ENCODE measurements at places on chromosomes 1 and 21.

- no peak for DNase-seq
These were observed 56.7 kb upstream of the COL6A2 start for GRCh38 chr21:46041183-46041582.

- no peak for DNase-seq
These were observed 29.4 kb downstream of the VPS26C start for GRCh38 chr21:37237764-37238163.

DNA sequence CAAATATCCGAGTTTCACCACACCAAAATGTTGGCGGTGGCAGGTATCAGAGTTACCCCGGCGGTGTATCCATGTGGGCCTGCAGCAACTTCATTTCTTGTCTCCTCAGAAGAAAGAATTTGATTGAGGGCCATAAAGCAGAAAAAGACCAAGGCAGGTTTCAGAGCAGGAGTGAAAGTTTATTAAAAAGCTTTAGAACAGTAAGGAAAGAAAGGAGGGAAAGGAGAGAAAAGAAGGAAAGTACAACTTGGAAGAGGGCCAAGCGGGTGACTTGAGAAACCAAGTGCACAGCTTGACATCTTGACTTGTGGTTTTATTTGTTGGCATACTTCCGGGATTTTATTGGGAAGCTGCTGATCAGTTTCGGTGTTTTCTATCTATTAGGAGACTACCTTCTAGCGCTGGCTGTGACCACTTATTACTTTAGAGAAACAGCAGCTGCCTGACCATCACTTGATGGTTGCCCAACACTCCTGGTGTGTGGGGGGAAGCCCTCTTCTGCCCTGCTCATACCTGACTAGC, 75.5 kb upstream of the RAB3GAP2 start:
- DNase-seq, result no peak

- DNase-seq, result no peak
These were observed 131.3 kb upstream of the ARHGEF16 start for GRCh38 chr1:3323021-3323795.

DNA sequence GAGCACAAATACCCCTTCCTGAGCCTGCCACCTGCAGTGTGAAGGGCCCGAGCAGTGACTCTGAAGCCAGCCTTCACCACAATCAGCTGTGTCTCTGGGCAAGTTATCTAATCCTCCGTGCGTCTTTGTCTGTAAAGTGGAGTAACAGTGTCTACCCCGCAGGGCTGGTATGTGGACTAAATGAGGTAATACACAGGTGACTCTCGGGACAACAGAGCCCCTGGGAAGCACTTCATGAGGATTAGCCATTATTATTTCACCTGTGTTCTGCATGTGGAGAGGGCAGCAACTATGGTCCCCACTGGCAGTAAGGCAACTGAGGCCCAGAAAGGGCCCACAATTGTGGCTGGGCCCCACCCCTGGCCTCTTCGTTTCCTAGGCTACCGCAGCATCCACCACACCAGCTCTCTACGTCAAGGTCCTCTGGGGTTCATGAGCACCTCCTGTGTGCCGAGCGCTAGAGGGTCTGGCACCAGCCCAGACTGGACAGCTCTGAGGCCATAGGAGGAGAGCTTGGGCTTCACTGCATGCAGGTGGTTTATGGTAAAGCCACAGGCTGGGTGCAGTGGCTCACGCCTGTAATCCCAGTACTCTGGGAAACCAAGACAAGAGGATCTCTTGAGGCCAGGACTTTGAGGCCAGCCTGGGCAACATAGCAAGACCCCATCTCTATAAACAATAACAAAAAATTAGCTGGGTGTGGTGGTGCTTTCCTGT, 41.3 kb upstream of the LRP8 start:
- no peak for DNase-seq

DNA sequence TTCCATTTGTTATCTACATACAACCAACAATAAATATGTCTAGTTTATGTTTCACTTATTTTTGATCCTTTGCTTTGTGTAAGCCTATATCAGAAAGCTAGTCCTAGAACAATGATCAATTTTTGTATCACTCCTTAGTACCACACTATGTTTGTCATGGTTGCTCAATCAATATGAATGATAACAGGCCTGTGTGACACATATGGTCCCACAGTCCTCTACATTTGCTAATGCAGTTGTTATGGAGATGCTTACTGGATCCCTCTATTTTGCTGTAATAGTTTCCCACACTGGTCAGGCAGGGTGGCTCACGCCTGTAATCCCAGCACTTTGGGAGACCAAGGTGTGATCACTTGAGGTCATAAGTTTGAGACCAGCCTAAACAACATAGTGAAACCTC, 59.1 kb downstream of the ERO1B start:
- no peak for DNase-seq

- DNase-seq, result no peak
These were observed 3.1 kb downstream of the ACTA1 start for GRCh38 chr1:229430761-229431283.

DNA sequence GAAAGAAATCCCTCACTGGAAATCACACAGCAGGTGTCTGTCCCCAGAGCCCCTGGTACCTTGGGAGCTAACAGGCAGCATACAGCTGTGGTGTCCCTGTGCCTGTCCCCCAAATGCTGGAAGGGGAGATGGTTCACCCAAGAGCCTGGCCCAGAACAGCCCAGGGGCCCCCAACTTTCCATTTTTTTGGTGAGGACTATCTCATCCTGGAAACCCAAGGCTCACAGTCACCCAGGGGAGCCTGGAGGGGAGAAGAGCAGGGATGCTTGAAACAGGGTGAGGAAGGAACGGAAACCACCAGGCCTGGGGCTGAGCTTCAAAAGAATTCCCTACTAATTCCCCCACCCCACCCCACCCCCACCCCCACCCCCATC, 3.6 kb downstream of the SDC3 start:
- DNase-seq, result no peak

DNA sequence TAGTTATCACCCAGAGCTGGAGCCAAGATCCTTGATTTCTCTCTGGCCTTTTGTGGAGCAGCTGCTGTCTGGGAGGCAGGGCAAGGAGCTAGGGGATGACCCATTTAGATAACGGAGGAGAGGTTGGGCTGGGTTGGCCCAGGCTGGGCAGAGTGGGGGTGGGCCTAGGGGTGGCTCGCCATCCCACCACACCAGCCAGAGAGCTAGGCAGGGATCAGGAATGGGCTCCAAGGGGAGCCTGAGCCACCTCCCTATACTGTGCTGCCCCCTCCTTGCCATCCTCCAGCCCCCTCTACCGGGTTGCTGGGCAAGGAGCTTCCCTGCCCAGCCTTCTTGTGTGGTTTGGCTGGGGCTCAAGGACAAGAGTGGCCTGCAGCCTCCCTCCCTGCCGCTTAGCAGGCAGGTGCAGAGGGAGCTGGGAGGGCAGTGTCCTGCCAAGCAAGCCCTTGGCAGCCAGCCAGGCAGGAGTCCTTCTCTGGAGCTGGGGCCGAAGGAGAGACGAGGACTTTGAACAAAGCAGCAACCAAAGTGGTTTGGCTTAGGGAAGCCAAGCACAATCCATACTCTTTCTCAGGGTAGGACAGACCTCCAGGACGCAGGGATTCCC, 4.1 kb downstream of the NUAK2 start:
- DNase-seq, result no peak

DNA sequence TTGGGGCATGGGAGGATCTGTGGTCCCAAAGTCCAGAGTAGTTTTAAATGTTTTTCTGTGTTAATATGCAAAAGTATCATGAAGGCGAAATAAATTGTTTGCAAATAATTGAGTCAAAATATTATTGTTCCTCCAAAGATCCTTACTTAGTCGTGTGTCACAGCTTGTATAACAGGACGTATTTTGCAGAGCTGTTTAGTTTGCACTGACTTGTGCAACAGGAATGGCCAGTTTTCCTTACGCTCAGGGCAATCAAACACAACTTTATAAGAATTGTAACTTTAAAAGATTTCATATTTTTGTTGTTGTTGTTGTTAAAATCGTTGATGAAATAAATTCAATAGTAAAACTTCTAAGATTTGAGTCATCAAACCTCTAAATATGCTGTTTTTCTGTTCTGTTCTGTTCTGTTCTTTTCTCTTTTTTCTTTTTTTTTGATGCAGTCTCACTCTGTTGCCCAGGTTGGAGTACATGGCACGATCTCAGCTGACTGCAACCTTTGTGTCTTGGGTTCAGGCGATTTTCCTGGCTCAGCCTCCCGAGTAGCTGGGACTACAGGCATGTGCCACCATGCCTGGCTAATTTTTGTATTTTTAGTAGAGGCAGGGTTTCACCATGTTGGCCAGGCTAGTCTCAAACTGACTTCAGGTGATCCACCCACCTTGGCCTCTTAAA, 60.6 kb downstream of the UCK2 start:
- DNase-seq, result no peak

- DNase-seq, result peak; percentile 43
These were observed 2.6 kb upstream of the CC2D1B start for GRCh38 chr1:52368383-52369172.

- DNase-seq, result no peak
These were observed 50.3 kb downstream of the HIVEP3 start for GRCh38 chr1:41868241-41868998.

Data from stimulated activated CD4-positive, alpha-beta T cell treated with anti-CD3 and anti-CD28 coated beads, Interleukin-12 subunit alpha, Interleukin-12 subunit beta, amount 100 ng/mL, for 24 hours (primary cell).